ENCODE measurements at places on chromosomes 12 and 14. TPM values are rescaled to one million over a fixed set of nuclear protein-coding genes. Genes with fewer than 3 reads are reported as not detected.

Gene LAG3
- total RNA-seq: 2.1 TPM

Gene SLC24A4
- total RNA-seq: 0.10 TPM

Gene TMEM229B
- 0.23 TPM for total RNA-seq

Gene KCNH3
- 1.2 TPM for total RNA-seq

Gene PLEK2
- total RNA-seq: 19.4 TPM

Gene GDF3
- total RNA-seq: not detected

Gene KRT78
- total RNA-seq: not detected

Gene MUCL1
- not detected for total RNA-seq
